Stimulated activated CD4-positive, alpha-beta T cell treated with anti-CD3 and anti-CD28 coated beads, Interleukin-4, amount 100 ng/mL, for 4 hours (primary cell): ENCODE measurements at places on chromosomes 4 and X.

- DNase-seq: no peak
Observed at GRCh38 chrX:129843209-129843458, 552 bp downstream of the ZDHHC9 start.

DNA sequence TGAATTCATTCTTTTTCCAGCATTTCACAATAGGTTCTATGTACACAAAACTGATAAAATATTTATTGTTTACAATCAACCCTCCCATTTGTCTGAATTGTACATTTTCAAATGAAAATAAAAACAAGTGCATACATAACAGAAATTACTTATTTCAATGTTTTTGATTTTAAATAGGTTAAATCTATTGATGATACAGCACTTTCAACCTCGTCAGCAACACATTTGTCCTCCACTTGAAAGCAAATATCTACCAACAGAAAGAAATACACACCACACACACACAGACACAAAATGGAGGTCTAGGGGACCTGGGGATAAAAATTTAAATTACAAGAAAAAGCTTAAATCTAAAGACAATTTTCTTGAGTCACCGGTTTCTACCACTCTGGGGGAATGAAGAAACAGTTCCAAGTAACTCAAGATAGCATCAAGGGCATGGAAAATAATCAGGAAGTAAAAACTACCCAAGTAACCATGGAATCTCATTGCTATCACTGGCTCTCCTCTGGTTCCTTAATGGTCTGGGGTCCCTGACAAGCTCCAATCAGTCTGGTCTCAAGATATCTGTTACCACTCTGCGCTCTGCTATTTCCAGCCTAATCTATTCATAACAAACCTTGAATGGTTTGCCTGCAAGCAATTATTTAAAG is 27.6 kb downstream of the ANKRD17 start:
- no peak for DNase-seq

DNA sequence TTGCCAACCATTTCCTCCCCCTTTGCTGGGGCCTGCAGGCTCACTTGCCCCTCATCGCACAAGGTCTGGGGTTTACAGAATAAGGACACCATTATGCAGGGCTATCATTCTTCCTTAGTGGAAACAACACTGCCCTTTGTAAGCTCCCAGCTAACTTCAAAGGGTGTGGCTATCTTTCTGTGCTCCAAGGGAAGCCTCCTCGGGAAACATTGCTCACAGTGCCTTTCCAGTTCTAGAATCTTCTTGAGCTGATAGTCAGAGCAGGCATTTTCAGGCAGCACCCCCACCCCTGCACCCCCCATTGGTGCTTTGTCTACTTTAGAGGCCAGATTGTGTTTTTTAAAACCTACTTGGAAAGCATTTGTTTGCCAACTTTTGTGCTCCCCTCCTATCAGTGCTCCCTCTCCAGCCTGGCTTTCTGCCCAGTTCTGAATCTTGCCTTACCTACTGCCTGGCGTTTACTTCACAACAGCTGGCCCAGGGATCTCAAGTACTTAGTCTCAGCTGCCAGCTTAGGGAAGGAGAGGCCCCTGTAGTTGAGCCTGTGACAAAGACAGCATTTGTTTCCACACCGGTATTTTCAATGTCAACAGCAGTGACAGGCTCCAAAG is 53.5 kb downstream of the PLAC1 start:
- no peak for DNase-seq

DNA sequence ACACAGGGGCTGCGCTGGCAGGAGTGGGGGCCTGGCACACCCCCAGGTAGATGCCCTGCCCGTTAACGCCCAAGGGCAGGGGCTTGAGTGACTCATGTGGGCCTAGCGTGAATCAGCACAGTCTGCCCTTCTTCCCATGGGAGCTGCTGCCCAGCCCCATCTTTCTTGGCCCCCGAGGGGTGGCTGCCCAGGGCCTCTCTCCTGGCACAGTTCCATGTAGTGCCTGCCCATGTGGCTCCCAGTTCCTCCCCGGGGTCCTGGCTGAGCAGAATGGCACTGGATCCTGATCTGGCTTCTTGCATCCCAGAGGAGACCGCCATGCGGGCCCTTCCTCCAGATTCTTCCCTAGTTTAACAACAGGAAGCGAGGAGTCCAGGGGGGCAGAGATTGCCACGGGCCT is 2.1 kb upstream of the AVPR2 start:
- no peak for DNase-seq

- no peak for DNase-seq
Observed at GRCh38 chr4:139167774-139168444, 9.1 kb downstream of the ELF2 start.

GRCh38 chrX:130831347-130831722 is 71.7 kb downstream of the ENOX2 start:
- no peak for DNase-seq

- DNase-seq: no peak
Observed at GRCh38 chr4:144409525-144409924, 236.4 kb upstream of the HHIP start.

GRCh38 chr4:3677748-3678070 is 88.5 kb upstream of the ADRA2C start:
- DNase-seq: no peak
